ENCODE measurements at places on chromosomes 6 and 20.

GRCh38 chr6:53986165-53986720 lies 125.0 kb upstream of the MLIP start:
- DNase-seq = no peak

DNA sequence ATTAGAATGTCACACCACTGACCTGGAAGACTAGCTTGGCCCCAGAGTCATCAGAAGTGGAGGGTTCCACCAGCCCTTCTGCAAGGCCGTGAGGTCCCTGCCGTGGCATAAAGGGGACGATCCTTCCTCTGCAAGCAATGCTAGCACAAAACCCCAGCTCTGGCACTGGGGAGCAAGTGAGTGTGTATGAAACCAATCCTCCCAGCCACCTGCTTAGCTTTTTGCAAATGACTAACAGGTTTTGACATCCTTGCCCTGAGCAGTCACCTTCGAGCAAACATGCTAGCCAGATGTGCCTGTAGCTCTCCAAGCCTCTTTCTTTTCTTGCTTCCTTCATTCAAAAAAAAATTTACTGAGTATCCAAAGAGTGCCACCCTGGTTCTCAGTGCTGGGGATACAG lies 8.6 kb downstream of the SULF2 start:
- DNase-seq = no peak

DNA sequence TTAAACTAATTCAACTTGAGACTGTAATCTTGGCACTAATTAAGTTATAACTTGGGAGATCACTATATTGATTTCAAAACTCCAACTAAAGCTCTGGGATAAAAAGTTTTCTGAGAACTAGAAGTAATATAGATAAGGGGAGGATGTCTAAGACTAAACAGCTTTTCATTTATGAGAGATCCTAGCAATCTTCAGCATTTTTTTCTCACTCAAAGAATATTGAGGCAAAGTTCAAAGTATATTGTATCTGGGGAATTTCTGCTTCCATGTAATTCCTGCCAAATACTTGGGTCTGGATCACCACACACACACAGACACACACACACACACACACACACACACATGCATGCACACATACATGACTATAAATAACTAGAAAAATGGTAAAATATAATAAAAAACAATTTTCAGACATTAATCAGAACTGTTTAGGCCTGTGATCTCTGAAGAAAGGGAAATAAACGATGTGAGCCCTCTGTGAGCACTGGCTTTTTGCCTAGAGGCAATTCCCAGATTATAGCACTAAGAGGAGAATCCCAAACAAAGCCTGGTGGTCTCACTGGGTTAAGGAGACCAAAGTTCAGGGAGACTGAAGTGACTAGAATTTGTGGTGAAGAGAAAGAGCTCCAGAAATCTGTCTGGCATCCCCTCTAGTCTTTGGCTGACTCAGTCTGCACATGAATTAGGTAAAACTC lies 92.8 kb downstream of the ADAT2 start:
- no peak for DNase-seq

GRCh38 chr6:7959453-7959852 lies 48.9 kb upstream of the TXNDC5 start:
- DNase-seq = no peak

- DNase-seq = no peak
Measured at GRCh38 chr20:59835057-59835447, 98.4 kb downstream of the SYCP2 start.

GRCh38 chr20:60095456-60095855 lies 137.2 kb downstream of the CDH26 start:
- no peak for DNase-seq

DNA sequence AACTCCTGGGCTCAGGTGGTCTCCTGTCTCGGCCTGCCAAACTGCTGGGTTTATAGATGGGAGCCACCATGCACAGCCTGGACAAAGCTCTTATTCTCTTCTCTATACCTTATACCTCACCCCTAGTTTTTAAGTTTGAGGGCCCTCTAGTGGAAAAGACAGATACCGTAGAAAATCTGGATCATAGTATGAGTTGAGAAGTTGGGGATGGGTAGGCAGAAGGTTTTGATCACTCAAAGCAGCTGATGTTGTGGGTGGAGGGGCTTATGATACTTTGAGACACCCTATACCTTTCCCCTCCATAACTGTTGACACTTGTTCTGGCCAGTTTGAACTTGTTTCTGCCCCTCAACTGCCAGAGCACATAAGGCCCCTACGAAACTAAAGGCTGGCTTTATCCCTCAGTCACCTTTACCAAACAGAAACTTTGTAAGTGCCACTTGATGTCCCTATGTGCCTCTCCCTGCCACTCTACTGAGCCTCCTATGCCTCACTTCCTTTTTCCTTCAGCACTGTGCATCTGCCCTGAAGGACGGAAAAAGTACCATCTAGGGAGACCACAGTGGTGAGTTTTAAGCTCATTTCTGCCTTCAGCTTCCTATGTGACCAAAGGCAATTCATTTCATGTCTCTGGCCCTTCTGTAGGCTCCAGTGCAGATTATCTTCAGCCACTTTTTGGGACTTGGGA lies 28.6 kb downstream of the RALY start:
- no peak for DNase-seq

GRCh38 chr6:36216559-36216958 lies 20.0 kb downstream of the BRPF3 start:
- DNase-seq = no peak
